ENCODE measurements at places on chromosomes 1 and 21.

- no peak for DNase-seq
Measured at GRCh38 chr1:95095833-95096217, 21.3 kb upstream of the TLCD4 start.

DNA sequence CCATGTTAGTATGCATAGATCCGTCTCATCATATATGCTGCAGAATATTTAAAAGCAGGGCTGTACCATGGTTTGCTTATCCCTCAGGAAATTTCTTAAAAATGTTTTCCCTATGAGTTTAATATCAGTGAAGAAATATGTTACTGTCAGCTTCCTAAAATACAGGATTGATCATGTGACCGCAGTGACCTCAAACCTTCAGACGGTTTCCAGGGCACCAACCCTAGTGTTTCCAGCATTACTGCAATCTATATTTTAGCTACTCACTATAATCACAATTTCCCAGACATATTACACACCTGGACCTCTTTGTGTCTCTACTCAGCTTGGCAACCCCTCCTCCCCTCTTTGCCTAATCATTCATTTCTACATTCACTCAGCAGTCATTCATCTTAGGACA, 7.7 kb upstream of the SDHB start:
- DNase-seq: no peak

GRCh38 chr1:5639106-5639722, 353.0 kb downstream of the NPHP4 start:
- DNase-seq: no peak

- no peak for DNase-seq
Measured at GRCh38 chr21:33015096-33015495, 10.6 kb upstream of the OLIG2 start.

- DNase-seq: no peak
Measured at GRCh38 chr1:192357924-192358323, 41.1 kb downstream of the RGS21 start.

- no peak for DNase-seq
Measured at GRCh38 chr1:89904219-89904980, 83.6 kb downstream of the LRRC8D start.

GRCh38 chr1:227086636-227087035, 146.5 kb downstream of the COQ8A start:
- no peak for DNase-seq

DNA sequence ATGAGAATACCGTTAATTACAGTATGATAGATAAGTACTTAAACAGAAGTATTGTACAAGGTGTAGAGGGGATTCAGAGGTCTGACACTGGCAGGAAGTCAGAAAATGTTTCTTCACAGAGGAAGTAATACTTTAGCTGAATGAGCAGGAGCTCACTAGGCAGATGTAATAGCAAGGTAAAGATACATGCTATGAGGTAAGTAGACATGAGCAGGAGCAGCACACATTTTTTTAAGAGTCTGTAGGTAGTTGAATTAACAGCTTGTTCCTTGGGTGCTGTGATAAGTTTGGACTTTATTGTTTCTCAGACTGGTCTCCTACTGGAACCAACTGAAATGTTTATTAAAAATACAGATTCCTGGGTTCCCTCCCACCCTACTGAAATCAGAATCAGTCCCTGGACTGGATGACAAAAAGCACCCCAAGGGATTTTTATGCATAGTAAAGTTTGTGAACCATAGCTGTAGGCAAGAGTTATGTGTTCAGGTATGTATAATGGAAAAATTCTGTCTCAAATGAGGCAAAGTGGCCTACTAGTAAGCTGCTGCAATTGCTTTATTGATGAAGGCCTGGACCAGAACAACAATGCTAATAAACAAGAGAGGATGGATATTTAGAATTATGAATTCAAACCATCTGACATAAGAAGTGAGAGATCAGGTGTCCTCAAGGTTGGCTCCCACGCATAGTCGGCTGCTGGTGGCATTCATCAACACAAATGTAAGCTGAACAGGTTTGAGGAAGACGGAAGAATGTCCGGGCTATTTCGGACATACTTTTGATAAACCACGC, 902 bp downstream of the AP4B1 start:
- no peak for DNase-seq

- no peak for DNase-seq
Measured at GRCh38 chr1:93223023-93223675, 42.6 kb downstream of the CCDC18 start.

DNA sequence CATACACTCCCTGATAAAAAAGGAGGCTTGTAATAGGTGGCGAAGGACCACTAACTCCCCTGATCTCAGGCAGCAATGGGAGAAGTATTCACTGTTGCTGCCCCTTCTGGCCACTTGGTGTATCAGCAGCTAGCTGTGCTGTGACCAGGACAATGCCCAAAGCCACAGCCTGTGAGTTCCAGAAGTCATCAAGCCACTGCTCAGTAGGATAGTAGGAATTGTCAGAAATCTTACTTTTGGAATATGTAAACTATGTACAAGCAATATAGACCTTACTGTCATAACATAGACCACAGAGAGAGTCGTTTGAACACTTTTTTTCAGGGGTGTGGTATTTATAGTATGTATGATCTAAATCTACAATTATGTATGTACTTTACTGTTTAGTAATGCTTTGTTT, 248.3 kb upstream of the CAMK1G start:
- DNase-seq: peak; percentile 17

DNA sequence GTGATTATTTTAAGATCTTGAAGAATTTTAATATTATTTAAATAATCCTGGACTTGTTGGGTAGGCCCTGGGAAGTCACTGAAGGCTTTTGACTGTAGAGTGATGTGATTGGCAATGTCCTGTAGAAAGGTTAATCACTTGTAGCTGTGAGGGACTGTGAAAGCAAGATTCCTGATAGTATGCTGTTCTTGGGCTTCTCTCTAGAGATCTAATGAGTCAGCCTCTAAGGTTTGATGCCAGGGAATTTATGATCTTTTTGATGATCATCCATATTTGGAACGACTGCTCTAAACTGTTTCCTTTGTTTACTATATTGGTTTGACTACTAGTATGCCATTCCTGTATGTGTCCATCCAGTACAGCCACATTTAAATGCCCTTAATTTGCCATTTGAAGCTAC, 56.5 kb downstream of the CAMSAP2 start:
- DNase-seq: no peak

DNA sequence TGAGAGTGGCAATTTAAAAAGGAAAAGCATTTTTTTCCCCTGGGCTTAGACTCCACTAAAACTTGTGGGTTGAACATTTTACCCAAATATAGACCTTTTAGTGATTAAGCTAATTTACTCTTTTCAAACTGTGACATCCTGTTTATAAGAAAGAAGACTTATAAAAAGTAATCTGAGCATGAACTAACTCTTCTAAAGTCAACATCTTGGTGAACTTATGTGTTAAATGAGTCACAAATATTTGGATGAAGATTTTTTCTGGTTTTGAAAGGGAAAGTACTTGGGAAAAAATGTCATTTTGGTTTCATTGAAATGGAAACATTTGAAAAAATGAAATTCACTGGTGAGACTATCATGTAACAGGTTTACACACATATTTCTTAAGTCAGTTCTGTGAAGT, 109.8 kb downstream of the KCNK2 start:
- no peak for DNase-seq

DNA sequence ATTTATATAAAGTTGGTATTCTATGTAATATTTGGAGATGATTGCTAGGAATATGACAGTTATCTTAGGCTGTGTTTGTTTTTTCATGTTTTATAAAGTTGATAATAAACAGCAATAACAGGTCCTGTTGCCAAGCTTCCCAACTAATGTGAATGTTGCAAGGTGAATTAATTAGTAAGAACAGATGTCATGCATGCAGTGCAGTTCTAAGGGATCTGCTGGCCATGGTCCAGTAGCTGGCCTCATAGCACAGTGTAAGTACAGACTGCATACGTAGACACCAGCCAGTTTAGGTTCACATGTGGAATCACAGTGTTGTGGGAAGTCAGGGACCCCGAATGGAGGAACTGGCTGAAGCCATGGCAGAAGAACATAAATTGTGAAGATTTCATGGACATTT, 478.2 kb downstream of the NEGR1 start:
- no peak for DNase-seq

GRCh38 chr21:44924606-44925377, 4.1 kb upstream of the ITGB2 start:
- DNase-seq: no peak

- DNase-seq: no peak
Measured at GRCh38 chr1:197234581-197234980, 33.5 kb upstream of the CRB1 start.

DNA sequence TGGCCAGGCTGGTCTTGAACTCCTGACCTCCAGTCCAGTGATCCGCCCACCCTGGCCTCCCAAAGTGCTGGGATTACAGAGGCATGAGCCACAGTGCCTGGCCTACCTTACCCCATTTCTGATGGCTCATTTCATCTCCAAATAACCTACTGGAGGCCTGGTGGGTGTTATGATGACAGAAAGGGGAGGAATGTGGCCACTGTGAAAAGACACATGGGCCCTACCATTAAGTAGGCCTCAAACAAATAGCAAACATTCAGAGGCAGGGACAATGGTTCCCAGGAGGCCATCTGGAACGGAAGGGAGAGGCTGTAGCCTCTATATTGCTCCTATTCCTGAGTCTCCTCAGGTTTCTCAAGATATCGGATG, 932 bp upstream of the FCRLA start:
- DNase-seq: no peak

DNA sequence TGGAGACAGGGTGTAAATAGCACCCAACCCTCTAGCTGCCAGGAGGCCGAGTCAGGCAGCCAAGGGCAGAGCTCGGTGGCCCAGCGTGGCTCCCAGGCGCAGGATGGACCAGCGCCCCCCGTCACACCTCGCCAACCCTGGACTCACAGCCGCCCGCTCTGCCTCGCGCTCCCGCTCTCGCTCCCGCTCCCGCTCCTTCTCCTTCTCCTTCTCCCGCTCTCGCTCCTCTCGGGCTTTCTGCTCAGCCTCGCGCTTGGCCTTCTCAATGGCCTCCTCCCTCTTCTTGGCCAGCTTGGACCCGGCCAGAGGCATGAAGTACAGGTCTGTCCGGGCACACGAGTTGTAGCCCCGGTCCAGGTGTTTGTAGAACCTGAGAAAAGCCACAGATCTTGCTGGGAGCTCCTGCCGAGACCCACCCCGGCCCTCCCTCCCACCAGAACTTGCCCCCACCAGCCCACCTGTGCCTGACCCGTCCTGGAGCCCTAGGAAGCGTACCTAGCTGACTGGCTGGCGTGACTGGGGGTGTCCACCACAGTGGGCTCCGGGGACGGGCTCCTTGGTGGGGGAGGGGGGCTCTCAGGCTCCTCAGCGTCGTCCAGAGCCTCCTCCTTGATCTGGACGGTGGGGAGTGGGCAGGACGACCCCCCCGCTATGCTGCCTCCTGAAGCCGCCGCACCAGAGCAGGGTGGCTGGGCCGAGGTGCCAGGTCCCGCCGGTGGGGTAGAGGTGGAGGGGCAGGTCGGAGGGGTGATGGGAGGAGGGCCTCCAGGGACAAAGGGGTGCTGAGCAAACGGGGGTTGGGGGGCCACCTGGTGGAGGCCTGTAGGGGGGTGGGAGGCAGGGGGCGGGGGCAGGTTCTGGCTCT, 41.9 kb downstream of the SLC45A1 start:
- no peak for DNase-seq

DNA sequence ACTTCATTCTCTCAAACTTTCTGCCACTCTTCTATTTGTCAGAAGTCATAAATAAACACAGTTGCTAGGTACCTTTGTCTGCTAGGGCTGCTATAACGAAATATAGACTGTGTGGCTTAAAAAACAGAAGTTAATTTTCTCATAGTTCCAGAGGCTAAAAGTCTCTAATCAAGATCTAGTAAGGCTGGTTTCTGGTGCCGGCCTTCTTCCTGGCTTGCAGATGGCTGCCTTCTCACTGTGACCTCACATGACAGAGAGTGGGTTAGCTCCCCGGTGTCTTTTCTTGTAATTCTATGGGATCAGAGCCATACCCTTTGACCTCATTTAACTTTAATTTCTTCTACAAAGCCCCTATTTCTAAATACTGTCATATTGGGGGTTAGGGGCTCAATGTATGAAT, 5.9 kb downstream of the PDC start:
- no peak for DNase-seq

DNA sequence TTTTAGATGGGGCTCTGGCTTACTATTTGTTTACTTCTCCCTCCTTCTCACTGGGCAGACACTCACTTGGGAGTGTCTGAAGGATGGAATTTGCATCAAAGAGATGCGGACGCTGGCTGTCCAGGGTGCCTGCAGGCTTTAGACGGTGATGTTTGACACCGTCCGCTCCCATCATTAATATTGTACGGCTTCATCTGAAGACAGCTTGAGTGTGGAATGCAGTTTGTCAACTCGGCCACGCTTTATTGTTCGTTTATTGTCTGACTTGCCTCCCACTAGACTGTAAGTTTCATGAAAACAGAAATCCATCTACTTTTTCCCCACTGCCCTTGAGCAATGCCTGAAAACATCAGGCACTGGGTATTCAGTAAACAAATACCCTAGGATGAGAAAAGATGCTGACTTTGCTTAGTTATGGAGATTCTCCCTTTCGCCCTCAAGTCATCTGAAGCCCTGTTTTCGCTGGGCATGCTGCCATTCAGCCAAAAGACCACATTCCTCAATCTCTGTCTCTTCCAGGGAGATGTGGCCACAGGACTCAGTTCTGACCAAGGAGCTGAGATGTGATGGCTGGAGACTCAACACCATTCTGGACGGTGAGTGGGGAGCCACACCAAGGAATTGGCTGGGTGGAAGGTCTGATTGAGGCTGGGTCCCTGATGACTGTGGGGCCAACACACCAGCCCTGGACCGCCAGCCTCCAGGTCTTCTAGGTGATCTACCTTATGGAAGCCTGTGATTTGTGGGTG, 87.6 kb downstream of the BCAR3 start:
- DNase-seq: no peak

DNA sequence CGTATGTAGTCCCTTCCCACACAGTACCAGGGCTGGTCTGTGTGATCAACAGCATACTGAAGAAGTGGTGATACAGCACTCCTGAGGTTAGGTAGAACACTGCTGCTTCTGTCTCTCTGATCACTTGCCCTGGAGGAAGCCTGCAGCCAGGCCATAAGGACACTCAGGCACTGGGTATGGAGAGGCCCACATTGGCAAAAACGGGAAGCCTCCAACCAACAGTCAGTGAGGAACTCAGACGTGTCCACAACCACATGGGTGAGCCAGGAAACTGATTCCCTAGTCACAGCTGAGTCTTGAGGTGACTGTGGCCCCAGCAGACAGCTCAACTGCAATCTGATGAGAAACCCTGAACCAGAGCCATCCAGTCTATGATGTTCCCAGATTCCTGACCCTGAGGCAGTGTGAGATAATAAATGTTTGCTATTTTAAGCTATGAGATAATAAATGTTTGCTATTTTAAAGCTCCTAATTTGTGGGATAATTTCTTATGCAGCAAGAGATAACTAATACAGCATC, 62.5 kb downstream of the COQ8A start:
- no peak for DNase-seq
